ENCODE measurements at places on chromosomes 11 and 22.
A peak's percentile ranks its signal among the peaks of the same experiment; 100 is the strongest.

DNA sequence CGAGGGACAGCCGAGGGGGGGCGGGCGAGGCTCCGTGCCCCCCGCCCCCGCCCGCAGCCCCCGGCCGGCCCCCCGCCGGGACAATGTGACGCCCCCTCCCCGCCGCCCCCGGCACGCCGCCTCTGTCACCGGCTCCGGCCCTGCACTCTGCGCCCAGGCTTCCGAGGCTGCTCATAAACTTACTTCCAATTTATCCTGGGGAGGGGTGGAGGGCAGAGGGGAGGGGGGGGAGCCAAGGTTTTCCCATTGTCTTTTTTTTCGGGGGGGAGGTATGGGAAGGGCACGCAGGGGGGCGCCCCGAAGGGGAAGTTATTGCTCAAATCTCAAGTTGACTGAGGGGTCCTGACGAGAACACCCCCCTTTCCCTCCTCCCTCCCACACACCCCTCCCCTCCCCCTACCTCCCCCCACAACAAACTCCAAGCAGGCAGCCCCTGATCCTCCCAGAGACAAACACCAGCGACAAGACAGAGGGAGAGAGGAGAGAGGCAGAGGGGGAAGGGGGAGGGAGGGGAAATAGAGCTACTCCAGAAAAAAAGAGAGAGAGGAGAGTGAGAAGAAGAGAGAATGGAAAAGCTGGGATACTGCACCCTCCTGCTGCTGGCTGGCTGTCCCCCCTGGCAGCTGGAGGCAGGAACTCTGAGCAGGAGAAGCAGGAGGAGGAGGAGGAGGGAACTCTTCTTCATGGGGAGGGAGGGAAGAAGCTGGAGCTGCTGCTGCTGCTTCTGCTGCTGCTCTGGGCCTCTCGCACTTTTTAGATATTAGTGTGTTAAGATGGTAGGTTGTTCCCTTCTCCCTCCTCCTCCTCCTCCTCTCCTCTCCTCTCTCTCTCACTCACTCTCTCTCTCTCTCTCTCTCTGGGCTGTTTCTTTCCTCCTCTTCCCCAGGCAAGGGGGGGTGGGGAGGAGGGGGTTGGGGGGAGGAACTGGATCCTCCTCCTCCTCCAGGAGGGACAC lies 631 bp downstream of the PHF21A start:
- H3K27ac ChIP-seq: peak overlapping the region; percentile 88
- no peaks in the 10 kb centered on the region for H3K27me3 ChIP-seq
- peaks cover 16% of the 10 kb centered on the region for H3K4me1 ChIP-seq
- H3K36me3 ChIP-seq: no peaks in the 10 kb centered on the region
- no peak for DNase-seq

DNA sequence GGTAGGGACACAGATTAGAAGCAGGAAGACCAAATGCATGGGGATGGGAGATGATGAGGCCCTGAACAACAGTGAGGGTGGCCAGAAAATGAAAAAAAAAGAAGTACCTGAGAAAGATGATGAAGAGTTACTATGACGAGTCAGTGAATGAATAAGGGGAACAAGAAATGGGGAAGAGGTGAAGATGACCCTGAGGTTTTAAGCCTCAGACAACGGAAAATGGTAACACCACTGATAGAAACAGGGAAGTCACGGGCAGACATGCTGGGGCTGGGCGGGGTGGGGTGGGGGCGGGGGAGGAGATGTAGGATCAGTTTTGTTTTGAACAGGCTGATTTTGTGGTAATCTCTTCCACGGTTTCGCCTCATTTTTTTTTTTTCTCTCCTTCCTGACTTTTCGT lies 205.1 kb upstream of the CADM1 start:
- no peak for DNase-seq
- no peaks in the 10 kb centered on the region for H3K27me3 ChIP-seq
- H3K36me3 ChIP-seq: no peaks in the 10 kb centered on the region
- no peak overlapping the region for H3K27ac ChIP-seq
- no peaks in the 10 kb centered on the region for H3K4me1 ChIP-seq

- H3K4me1 ChIP-seq: no peaks in the 10 kb centered on the region
- no peak for DNase-seq
Observed at GRCh38 chr11:129573161-129573560, 197.5 kb downstream of the BARX2 start.

DNA sequence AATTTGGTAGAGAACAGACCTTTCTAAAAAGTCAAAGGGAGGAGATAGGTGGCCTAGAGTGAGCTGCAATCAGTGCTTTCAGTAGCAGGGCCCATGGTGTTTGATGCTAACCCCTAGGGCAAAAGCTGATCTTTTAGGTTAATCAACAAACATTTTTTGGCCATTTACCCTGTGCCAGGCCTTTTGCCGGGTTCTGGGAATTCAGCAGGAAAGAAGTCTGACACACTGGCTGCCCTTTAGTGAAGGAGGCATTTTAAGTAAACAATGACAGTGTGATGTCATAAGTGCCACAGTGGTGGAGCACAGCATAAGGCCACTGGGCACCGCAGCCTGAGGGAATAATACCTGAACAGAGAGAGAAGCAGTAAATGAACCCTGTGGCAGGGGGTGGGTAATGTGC lies 29.0 kb downstream of the C22orf31 start:
- H3K27ac ChIP-seq: no peak overlapping the region
- H3K4me3 ChIP-seq: no peak overlapping the region
- H3K4me1 ChIP-seq: peaks cover 16% of the 10 kb centered on the region
- H3K27me3 ChIP-seq: no peaks in the 10 kb centered on the region

GRCh38 chr11:7428196-7428595 lies 57.1 kb upstream of the OLFML1 start:
- H3K4me1 ChIP-seq: no peaks in the 10 kb centered on the region
- no peaks in the 10 kb centered on the region for H3K27me3 ChIP-seq
- no peaks in the 10 kb centered on the region for H3K36me3 ChIP-seq
- H3K4me3 ChIP-seq: no peak overlapping the region
- DNase-seq: no peak

DNA sequence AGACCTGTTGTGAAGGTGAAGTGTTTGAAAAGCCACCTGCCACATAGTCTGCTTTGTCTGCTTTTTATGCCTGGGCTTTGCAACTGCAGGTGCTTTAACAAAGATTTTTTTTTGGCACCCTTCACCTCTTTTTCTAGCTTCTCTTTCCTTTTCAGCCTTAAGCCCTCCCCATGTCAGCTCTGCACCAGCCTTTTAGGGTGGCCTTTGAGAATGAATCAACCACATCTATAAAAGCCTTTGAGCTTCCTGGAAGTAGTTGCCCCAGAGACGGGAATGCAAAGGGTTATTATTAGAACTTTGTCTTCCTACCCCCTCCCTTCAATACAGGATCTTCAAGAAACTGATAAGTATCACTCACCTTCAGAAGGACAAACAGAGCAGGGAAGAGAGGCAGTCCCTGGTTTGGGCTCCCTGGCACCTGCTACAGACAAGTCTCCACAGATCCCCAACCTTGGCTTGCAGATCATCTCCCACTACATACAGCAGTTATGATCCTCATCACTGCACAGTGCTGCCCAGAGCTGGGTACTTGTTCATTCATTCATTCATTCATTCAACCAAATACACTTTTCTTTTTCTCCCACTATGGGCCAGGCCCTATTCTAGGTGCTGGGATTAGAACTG lies 8.0 kb downstream of the PVALB start:
- H3K27ac ChIP-seq: no peak overlapping the region
- no peaks in the 10 kb centered on the region for H3K4me1 ChIP-seq
- peaks cover 12% of the 10 kb centered on the region for H3K27me3 ChIP-seq
- no peak for DNase-seq
- H3K4me3 ChIP-seq: no peak overlapping the region

- H3K36me3 ChIP-seq: no peaks in the 10 kb centered on the region
- no peak overlapping the region for H3K4me3 ChIP-seq
- no peak overlapping the region for H3K27ac ChIP-seq
- H3K27me3 ChIP-seq: no peaks in the 10 kb centered on the region
- DNase-seq: no peak
Observed at GRCh38 chr11:28447226-28447625, 339.0 kb downstream of the METTL15 start.

- no peak for DNase-seq
- H3K4me1 ChIP-seq: no peaks in the 10 kb centered on the region
- no peak overlapping the region for H3K27ac ChIP-seq
- no peaks in the 10 kb centered on the region for H3K27me3 ChIP-seq
Observed at GRCh38 chr11:105003151-105003550, 19.8 kb downstream of the CASP5 start.

DNA sequence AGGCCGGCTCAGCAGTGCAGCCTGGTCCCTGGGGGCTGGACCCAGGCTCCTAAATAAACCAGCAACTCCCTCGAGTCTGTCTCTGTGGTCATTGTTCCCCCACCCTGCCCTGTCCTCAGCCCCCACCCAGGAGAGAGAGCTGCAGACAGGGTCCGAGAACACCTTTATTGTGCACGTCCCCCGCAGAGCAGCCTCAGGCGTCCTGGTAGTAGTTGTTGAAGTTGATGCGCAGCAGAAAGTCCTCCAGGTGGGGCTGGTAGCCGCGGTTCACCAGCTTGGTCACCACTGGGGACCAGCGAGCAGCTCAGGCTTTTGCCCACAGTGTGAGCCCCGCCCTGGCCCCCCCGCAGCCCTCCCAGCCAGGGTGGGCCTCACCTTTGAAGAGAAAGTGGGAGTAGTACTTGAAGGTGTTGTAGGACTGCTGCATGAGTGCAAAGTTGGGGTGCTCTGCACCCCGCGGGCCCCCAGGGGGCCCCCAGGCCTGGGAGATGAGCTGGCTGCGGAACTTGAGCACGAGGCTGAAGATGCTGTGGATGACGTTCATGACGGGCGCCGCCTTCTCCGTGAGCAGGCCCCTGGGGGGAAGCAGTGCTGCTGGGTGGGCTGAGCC lies 16.8 kb downstream of the SELENOO start:
- no peaks in the 10 kb centered on the region for H3K4me1 ChIP-seq
- peak; percentile 64 for DNase-seq
- H3K36me3 ChIP-seq: peaks cover 65% of the 10 kb centered on the region
- H3K27me3 ChIP-seq: no peaks in the 10 kb centered on the region
- no peak overlapping the region for H3K27ac ChIP-seq

DNA sequence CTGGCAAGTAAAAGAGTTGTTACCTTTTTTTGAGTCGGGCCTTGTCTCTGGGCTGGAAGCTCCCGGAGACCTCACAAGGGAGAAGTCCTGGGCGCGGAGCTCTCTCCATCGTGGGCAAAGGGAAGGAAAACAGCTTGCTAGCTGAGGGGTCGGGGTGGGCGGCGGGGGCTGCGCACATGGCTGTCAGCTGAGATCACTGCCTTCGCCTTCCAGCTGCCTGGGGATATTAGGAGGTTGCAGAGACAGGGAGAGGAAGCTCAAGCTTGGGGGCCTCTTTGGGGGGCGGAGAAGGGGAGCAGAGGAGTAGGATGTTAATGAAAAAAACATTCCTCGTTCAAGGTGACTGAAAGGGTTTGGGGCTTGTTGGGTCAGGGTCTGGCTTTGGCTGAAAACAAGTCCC lies 49.2 kb upstream of the ALX4 start:
- H3K4me3 ChIP-seq: no peak overlapping the region
- peaks cover 23% of the 10 kb centered on the region for H3K27me3 ChIP-seq
- H3K4me1 ChIP-seq: no peaks in the 10 kb centered on the region
- no peaks in the 10 kb centered on the region for H3K36me3 ChIP-seq
- no peak for DNase-seq

DNA sequence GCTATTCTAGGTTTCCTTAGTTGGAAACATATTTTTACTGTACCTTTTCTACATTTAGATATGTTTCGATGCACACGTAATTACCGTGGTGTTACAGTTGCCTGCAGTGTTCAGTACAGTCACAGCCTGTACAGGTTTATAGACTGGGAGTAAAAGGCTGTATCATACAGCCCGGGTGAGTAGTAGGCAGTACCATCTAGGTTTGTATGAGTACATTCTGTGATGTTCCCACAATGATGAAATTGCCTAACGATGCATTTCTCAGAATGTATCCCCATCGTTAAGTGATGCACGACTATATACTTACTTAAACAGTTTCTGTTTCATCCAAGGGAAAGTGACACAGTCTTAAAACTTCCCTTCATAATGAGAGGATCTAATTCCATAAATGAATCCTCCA lies 13.1 kb upstream of the THY1 start:
- H3K27ac ChIP-seq: no peak overlapping the region
- H3K27me3 ChIP-seq: no peaks in the 10 kb centered on the region
- peaks cover 12% of the 10 kb centered on the region for H3K4me1 ChIP-seq
- no peak for DNase-seq

DNA sequence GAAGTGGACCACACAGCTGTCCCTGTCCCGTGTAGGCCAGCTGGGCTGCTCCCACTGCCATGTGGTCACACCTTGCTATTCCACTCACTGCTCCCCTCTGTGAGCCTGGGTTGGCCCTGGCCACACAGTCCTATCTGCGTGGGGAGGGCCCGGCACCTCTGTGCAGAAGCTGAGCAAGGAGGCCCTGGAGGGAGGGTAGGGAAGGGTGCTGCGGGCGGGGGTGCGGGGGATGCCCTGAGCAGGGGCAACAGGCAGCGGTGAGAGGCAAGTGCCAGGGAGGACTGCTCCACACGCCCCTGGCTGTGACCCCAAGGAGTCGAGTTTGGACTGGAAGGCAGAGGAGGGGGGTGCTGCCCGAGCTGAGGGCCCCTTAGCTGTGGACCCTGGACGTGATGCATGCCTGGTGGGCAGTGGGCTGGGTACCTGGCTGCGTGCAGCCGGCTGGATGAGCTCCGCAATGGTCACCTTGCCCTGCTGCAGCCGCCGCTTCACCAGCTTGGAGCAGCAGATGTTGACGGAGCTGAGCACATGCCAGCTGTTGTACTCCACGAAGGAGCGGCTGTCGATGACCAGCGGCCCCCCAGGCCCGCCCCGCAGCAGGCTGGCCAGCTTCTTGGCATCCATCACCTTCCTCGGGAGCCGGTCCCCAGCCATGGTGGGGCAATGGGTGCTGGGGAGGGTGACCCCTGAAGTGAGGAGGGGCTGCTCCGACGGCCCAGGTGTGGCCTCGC lies 6.7 kb downstream of the DUSP8 start:
- no peaks in the 10 kb centered on the region for H3K27me3 ChIP-seq
- no peak overlapping the region for H3K27ac ChIP-seq
- H3K36me3 ChIP-seq: no peaks in the 10 kb centered on the region
- no peak for DNase-seq
- no peaks in the 10 kb centered on the region for H3K4me1 ChIP-seq
- H3K4me3 ChIP-seq: no peak overlapping the region

GRCh38 chr22:32625985-32626384 lies 151.4 kb downstream of the FBXO7 start:
- DNase-seq: no peak
- H3K4me3 ChIP-seq: no peak overlapping the region
- H3K27ac ChIP-seq: no peak overlapping the region
- H3K4me1 ChIP-seq: no peaks in the 10 kb centered on the region

DNA sequence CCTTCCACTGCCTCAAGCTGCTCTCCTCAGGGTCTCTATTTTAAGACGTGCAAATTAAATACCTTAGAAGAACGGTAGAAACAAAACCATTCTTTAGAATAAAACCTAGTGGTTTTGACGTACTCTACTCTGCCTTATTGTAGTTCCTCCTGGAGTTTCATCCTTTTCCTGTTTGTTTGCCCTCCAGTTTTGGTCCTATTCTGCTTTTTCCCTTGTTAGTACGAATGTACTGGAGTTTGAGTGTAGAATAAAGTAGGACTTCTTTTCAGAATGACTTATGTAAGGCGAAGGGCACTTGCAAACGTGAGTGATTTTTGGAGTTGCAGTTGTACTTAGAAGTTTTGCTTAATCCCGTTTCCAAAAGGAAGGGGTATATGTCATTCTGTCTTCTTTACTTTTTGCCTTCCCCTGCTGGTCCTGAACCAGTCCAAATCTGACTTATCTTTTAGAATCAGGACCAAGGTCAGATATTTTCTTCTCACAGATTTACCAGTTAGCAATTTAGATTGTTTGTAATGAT lies 1.4 kb downstream of the SIK2 start:
- peaks cover 10% of the 10 kb centered on the region for H3K4me1 ChIP-seq
- H3K4me3 ChIP-seq: peak overlapping the region; percentile 88
- H3K27me3 ChIP-seq: no peaks in the 10 kb centered on the region

GRCh38 chr11:70471254-70471653 lies 72.9 kb downstream of the CTTN start:
- DNase-seq: no peak
- no peaks in the 10 kb centered on the region for H3K36me3 ChIP-seq
- H3K4me3 ChIP-seq: no peak overlapping the region
- H3K4me1 ChIP-seq: no peaks in the 10 kb centered on the region

Measured in RWPE2 (cell line).